ENCODE measurements at places on chromosomes 7 and 10.
A peak's percentile ranks its signal among the peaks of the same experiment; 100 is the strongest.

GRCh38 chr10:84329196-84329611, 815 bp downstream of the CCSER2 start:
- DNase-seq = peak; percentile 44

GRCh38 chr7:15914611-15915010, 228.1 kb upstream of the MEOX2 start:
- no peak for DNase-seq

- DNase-seq = peak; percentile 83
Observed at GRCh38 chr7:116211006-116211912, 920 bp downstream of the TES start.

GRCh38 chr7:16646472-16647072, 591 bp downstream of the BZW2 start:
- no peak for DNase-seq

DNA sequence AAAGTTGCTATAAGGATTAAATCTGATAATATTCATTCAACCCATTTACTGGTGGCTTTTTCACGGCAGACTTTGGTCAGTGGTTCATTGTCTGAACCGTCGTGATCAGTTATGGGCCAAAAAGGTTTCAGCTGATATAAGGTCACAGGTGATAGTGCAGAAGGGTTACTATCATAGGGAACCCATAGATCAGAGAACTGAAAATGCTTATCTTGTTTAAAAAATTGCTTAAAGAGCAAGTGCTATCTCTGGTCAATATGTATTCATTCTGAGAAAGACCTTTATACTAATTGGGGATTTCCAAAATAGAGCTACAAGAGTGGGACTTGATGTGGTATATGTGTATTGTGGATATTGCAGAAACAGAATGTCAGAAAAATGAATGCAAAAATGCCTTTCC, 147.8 kb upstream of the SEMA3E start:
- no peak for DNase-seq

GRCh38 chr7:27185013-27185853, at the start of gene HOXA11:
HOXA11 (minus strand) TSS chr7:27185232; CDS start chr7:27185144, 88 bp downstream.
- no peak for DNase-seq

All from CD4-positive, alpha-beta T cell treated with Interleukin-6 for 4 hours (primary cell).